Ureter (tissue), 1 donor: ENCODE measurements at places on chromosomes 1 and 21. TPM values are rescaled to one million over a fixed set of nuclear protein-coding genes. Genes with fewer than 3 reads are reported as not detected.

DNA sequence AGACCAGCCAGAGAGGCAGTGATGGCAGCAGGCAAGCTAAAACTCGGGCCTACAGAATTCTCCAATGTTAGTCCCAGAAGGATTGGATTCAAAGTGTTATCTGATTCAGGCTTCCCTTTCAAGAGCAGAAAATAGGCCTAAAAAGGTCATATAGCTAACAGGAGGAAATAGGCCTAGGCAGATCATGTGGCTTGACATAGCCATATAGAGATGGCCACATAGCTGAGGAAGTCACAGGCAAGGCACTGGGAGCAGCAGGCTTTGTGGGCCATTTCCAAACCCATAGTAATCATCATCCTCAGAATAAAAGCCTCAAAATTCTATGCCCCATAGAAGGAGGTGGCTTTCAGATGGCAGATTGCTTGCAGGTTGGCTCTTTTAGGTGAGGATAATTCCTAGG is 29.0 kb upstream of the LMO4 start:
- no peak for DNase-seq

DNA sequence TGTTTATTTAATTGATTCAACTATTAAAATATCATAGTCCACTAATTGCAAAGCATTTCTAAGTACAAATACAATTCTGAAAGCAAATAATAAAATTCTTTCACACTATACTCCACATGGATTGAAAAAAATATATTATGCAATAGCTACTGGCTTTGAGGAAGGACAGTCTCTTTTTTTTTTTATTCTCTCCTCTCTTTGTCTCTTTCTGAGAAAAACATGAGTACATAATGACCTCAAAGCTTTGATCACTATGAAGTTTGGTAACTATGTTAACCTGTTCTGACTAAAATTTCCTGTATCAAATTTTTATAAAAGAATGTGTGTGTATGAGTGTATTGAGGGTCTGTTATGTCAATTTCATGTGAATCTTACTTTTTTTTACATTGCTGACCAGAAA is 96.2 kb downstream of the RGS2 start:
- no peak for DNase-seq

DNA sequence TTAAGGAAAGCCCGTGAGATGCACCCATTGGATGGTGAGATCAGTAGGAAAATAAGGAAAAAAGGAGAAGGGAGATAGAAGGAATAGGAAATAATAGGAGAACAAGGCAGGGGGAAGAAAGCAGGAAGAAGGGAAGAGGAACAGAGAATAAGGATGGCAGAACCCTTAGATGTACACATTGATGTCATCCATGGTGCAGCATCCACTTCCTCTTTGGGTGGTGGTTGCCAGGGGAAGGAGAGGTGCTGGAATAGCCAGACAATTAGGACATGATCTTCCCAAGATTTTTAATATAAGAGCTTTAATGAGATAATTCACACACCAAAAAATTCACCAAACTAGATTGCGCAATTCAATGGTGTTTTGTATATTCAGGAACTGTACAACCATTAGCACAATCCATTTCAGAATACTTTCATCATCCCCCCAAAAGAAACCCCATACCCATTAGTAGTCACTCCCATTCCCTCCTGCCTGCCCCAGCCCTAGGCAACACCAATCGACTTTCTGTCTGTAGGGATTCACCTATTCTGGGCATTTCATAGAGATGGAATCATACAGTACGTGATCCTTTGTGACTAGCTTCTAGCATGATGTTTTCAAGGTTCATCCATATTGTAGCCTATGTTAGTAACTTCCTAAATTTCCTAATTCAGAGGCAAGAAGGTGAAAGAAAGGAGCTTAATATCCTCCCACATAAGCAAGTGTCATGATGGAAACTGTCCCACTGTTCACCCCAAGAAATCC is 121.4 kb downstream of the PLXNA2 start:
- DNase-seq = no peak

DNA sequence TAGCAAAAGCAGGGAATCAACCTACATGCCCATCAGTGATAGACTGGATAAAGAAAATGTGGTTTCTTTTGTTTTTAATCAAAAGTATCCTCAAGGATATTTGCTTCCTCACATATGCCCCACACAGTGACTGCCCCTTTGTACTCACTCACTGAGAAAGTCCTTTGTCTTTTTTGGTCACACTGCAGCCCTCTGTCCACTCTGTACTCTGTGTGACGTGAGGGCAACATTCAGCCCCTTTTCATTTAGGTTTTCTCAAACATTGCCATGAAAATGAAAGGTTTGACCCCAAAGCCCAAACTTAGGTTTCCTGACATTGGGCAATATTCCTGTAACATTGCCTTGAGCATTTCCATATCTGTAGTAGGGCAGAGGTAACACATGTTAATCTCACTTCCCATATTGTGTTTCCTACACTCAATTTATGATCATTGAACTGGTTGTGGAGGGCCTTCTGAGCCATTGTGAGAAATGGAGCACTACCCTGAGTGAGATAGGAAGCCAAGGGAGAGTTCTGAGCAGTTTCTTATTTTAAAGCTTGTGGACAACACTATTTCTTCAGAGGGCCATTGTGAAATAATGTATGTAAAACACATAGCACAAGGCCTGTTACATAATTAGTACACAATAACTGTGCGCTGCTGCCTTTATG is 501.9 kb upstream of the C1orf87 start:
- no peak for DNase-seq

DNA sequence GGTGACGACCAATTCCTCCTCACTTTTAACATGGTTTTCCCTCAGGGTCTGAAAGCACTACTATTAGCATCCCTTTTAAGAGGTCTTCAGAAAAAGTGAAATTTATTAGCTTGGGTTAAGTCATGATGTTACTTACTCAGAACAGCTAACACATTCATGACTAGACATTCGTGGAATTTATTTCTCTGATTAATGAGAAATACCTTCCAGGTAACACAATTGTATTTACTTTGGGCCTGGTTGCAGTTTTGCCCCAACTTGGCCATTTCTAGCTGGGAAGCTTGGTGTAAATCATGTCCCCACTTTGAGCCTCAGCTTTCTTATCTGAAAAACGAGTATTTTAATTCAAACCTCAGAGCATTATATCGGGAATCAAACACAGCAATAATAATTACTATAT is 119.2 kb upstream of the SPATA6 start:
- no peak for DNase-seq

DNA sequence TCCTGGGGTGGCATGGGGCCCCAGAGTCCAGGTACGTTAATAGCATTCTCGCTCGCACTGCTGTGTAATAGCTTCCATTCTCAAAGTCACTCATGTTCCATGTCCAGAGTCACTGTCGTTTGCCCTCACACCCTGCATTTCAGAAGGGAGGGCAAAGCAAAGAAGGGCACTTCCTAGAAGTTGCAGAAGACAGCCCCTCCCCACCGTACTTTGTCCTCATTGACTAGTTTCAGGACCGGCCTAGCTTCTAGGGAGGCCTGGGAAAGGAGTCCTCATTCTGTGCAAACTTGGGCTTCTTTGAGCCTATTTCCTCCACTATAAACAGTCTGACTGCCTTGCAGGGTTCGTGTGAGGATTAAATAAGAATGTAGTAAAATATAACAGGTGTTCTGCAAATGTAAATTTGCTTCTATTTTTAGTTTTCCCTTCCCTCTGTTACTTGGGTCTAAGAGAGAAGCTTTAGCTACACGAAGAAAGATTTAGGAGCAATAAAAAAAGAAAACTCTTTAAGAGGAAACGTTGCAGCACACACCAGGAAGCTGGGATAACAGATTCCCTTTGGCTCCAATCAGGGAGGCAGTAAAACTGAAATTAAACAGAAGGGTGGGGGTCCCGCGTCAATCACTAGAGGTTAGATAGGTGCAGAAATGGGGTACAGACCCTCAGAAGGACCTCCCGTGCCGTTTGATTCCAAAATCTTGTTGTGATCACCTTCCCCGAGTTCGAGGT is 40.1 kb downstream of the ACTL8 start:
- DNase-seq = no peak

Gene CYP4X1
- total RNA-seq = 6.0 TPM

DNA sequence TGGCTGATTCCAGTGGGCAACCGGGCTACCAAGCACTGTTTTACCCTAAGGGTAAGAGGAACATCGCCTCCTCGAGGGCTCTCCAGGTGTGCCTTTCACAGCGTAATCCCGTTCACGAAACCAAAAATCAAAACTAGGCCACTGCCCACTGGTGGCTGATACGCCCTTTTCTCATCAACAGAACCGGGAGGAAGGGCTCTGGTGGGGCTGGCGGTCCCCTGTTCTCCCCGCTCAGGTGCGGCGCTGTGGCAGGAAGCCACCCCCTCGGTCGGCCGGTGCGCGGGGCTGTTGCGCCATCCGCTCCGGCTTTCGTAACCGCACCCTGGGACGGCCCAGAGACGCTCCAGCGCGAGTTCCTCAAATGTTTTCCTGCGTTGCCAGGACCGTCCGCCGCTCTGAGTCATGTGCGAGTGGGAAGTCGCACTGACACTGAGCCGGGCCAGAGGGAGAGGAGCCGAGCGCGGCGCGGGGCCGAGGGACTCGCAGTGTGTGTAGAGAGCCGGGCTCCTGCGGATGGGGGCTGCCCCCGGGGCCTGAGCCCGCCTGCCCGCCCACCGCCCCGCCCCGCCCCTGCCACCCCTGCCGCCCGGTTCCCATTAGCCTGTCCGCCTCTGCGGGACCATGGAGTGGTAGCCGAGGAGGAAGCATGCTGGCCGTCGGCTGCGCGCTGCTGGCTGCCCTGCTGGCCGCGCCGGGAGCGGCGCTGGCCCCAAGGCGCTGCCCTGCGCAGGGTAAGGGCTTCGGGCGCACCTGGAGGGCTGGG is at the start of gene IL6R:
Gene IL6R (plus strand): TSS at position 360 of the 763 bp plus-strand sequence. CDS start 287 bp downstream, at position 647.
- peak; percentile 92 for DNase-seq

Gene LMX1A
- total RNA-seq = not detected

DNA sequence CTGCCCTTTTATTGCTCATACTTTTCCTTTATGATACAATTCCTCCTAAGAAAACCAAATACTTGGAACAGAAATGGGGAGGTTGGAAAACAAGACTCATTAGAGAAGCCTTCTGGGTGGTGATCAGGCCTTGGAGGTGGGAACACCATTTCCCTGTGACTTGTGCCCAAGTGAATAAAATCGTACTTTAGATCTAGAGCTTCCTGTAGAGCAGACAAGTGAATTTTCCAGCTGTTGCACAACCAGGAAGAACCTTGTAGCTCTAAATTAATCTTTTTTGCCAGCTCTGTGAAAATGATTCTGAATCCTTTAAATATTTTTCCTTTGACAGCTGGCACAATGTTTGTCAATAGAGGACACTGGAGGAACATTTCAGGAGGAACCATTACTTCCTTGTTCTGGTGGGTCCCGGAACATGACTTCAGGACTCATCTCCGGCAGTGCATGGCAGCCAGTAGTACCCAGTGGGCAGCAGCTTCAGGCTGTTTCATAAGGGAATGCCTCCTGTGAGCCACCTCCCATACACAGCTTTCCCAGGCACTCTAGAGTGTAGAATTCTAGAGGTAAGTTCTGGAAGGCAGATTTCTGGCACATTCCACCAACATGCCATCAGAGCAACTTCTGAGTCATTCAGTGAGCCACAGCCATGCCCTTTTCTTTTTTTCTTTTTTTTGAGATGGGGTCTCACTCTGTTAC is 5.5 kb upstream of the SNAPIN start:
- no peak for DNase-seq

Gene MOV10
- 92.3 TPM for total RNA-seq

Gene NMNAT1
- 12.6 TPM for total RNA-seq

Gene RIPK4
- total RNA-seq = 34.3 TPM

GRCh38 chr1:113140588-113141446 is 67.8 kb downstream of the LRIG2 start:
- DNase-seq = peak; percentile 61

Gene SPRR1B
- total RNA-seq = 0.91 TPM

GRCh38 chr1:53071167-53071865 is 9.3 kb downstream of the PODN start:
- DNase-seq = peak; percentile 39

- DNase-seq = no peak
Observed at GRCh38 chr21:20902998-20903397, 95.2 kb upstream of the NCAM2 start.

Gene ESRRG
- 6.8 TPM for total RNA-seq

Gene TFF2
- total RNA-seq = not detected

GRCh38 chr1:183139281-183139942 is 46.7 kb upstream of the LAMC2 start:
- DNase-seq = no peak

Gene TAS1R1
- not detected for total RNA-seq

DNA sequence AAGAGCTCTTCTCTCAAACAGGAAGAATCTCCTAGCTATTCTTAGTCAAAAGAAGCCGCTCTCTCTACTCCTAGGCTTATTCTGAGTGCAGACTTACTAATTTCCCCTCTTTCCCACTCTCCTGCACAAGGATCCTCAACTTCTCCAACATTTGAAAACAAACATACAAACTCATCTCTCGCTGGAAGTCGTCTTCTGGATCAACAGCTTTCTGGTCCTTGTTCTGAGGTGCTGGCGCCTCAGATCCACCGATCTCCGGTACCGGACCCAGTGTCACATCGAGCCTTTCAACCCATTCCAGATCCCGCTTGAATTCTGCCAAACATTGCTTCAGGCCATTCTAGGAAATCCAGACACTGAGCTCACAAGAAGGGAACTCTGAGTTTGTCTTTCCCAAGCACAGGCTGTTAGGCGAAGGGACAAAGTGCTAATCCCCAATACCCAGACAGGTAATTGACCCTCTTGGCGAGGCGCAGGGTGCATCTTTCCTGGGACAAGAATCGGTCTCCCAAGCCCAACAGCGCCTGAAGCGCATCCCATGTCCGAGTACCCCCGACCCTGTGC is 696 bp downstream of the EBNA1BP2 start:
- no peak for DNase-seq
